NCI-H2081 (cell line): ENCODE measurements at places on chromosomes 2 and 18.

GRCh38 chr2:100603948-100604633, 41.3 kb downstream of the PDCL3 start:
- no peak for DNase-seq

GRCh38 chr2:234635284-234635683, 138.4 kb upstream of the ARL4C start:
- no peak for DNase-seq

GRCh38 chr2:74743778-74744177, 89.7 kb downstream of the SEMA4F start:
- DNase-seq = no peak

GRCh38 chr18:5073026-5073944, 123.8 kb downstream of the AKAIN1 start:
- peak; percentile 55 for DNase-seq

DNA sequence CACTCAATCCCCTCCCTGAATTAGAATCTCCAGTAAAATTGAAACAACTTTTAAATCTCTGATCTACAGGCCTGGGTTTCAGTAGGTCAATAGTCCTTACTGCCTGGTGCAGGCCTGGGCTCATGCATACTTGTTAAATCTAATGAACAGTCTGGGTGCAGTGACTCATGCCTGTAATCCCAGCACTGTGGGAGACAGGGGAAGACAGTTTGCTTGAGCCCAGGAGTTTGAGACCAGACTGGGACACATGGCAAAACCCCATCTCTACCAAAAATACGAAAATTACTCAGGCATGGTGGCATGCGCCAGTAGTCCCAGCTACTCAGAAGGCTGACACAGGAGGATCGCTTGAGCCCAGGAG, 94.7 kb upstream of the SP3 start:
- DNase-seq = no peak

DNA sequence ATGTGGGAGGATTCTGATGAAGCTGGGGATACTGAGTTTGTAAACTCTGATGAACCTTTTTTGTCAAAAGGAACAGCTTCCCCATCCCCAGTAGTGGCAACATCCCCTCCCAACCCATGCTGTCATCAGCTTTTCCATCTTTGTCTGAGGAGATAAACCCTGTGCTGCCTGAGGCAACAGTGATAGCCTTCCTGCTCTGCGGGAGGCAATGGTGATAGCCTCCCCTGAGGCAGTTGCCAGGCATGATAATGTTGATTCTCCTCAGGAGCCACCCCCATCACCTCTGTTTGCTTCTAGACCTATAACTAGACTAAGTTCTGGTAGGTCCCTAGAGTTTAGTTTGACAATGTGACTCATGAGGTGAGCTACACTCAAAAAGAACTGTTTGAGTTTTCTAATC, 97.5 kb downstream of the ERBB4 start:
- no peak for DNase-seq

GRCh38 chr18:79510731-79511241, 115.1 kb downstream of the NFATC1 start:
- DNase-seq = no peak

GRCh38 chr2:174678395-174678794, 80.8 kb upstream of the WIPF1 start:
- DNase-seq = no peak

- no peak for DNase-seq
These were observed 60.6 kb downstream of the SMAD7 start for GRCh38 chr18:48889981-48890762.

DNA sequence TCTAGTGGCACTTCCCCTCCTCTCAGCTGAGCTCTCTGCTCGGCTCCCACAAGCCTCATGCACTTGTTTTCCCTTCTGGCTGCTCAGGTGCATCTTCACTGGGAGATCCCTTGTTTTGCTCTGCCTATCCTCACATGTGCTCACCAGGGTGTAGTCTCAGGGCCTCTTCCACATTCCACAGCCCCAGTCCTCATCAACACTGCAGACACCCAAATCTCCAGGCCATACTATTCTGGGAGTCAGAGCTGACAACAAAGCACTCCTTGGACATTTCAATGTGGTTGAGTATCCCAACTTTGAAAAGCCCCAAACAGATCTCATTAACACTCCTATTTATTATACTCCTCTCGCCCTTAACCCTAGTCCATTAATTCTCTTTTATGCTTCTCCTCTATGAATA, 71.3 kb downstream of the CCDC93 start:
- DNase-seq = no peak

- DNase-seq = no peak
These were observed 178.9 kb upstream of the FANCL start for GRCh38 chr2:58419983-58420382.

GRCh38 chr2:39689272-39689841, 23.6 kb downstream of the TMEM178A start:
- peak; percentile 64 for DNase-seq

DNA sequence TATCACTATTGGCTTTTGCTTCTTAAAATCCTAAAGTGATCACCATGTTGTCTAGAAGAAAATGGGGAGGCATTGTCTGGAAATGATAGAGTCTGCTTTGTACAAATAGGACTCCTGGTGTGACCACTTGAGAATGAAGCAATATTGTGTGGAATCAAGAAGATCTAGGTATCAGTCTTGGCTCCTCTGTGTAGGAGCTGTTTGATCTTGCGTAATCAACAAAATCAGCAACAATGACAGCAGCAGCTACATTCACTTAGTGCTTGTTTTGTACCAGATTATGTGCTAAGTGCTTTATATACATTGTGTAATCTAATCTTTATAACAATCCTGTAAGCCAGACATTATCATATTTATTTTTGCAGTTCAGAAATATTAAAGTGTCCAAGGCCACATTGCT, 17.8 kb downstream of the NCOA1 start:
- peak; percentile 11 for DNase-seq

- no peak for DNase-seq
These were observed 1.5 kb downstream of the ZC3H8 start for GRCh38 chr2:112253261-112253815.

DNA sequence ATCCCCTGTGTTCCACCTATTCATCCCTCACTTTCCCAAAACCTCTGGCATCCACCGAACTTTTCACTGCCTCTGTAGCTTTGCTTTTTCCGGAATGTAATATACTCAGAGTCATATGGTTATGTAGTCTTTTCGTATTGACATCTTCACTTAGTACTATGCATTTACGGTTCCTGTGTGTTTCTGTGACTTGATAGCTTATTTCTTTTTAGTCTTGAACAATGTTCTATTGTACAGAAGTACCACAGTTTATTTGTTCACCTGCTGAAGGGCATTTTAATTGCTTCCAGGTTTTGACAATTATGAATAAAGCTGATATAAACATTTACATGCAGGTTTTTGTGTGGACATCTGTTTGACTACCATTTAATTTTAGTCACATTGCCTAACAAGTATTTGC, 154.7 kb upstream of the DOK6 start:
- DNase-seq = peak; percentile 62

DNA sequence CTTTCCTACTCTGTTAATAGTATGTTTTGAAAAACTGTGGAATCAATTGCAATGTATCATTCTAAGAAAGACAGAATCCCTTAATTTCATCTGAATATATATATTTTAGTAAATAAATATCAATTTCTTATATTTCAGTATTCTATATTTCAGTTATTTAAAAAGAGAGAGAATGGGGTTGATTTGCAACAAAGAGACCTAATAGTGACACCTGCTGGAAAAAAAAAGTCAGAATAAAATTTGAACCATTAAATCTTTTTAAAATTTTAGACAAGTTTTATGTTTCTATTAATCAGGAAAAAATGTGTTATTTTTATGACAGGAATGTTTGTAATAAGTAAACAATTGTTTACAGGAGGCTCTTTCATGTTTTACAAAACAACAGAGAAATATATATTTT, 20.7 kb upstream of the CCNT2 start:
- no peak for DNase-seq

GRCh38 chr2:26465266-26465925, 12.5 kb downstream of the OTOF start:
- no peak for DNase-seq

- no peak for DNase-seq
These were observed 238.8 kb downstream of the IKZF2 start for GRCh38 chr2:212912445-212913103.

DNA sequence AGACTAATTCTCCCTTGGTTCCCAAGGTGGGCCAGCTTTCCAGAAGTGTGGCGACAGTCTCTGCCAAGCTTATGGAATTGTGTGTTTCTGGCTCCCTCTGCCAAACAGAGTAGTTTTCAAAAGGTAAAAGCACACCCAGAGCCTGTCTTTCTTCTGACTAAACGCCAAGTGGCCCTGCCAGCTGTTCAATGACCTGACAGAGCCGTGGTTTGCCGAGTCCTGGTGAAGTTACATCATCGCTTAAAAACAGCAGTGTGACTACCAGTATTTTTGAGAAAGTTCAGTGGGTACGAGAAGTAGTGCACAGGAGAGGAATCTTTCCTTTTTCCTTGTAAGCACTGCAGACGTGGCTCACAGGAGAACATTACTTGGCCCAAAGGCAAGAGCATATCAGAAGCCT, 1.9 kb downstream of the PER2 start:
- DNase-seq = no peak

GRCh38 chr2:120111193-120111592, 98.3 kb downstream of the EPB41L5 start:
- DNase-seq = no peak

GRCh38 chr2:112772911-112773475, 8.6 kb upstream of the CKAP2L start:
- no peak for DNase-seq

- peak; percentile 20 for DNase-seq
These were observed 25.9 kb downstream of the LYPD6B start for GRCh38 chr2:149064365-149064841.

DNA sequence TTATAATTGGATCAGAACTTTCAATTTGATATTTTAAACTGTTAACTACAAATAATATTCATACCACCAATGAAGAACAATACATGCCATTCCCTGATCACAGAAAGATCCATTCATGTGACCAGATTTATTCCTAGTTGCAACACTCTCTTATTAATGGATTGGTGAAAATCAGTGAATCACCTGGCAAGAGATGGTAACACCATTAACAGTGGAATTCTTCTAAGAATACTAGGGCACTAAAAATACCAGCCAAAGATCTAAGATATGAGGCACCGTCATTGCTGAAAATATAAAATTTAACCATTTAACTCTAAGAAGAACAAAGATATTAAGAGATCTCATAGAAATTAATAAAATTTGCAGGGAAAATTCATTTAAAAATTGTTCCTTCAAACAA, 58.1 kb downstream of the MAP4K3 start:
- DNase-seq = no peak

- no peak for DNase-seq
These were observed 55.9 kb downstream of the SMAD7 start for GRCh38 chr18:48894799-48895346.

DNA sequence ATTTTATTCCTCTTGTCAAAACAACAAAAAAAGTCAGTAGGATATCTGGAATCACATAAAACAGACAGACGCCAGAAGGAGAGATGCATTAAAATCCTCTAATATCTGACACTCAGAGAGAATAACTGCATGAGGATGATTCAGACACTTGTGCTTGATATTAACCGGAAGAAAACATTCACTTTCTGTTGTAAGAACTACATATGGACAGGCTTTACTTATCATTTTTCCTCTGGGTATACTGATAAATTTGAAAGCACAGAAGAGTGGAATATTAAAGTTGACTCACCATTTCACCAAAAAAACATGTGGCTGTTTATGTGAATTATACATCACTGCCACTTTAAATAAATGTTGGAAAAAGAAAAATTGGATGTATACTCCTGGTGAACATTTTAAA, 589.1 kb upstream of the CDH2 start:
- no peak for DNase-seq

- no peak for DNase-seq
These were observed 11.8 kb downstream of the LAMA3 start for GRCh38 chr18:23701017-23701416.

GRCh38 chr2:201883606-201884369, 77.5 kb downstream of the CDK15 start:
- no peak for DNase-seq

GRCh38 chr2:136113209-136113971, 4.6 kb downstream of the CXCR4 start:
- DNase-seq = peak; percentile 56

- no peak for DNase-seq
These were observed 32.3 kb downstream of the FHOD3 start for GRCh38 chr18:36329684-36330434.

GRCh38 chr18:23779696-23780303, 90.5 kb downstream of the LAMA3 start:
- DNase-seq = no peak

DNA sequence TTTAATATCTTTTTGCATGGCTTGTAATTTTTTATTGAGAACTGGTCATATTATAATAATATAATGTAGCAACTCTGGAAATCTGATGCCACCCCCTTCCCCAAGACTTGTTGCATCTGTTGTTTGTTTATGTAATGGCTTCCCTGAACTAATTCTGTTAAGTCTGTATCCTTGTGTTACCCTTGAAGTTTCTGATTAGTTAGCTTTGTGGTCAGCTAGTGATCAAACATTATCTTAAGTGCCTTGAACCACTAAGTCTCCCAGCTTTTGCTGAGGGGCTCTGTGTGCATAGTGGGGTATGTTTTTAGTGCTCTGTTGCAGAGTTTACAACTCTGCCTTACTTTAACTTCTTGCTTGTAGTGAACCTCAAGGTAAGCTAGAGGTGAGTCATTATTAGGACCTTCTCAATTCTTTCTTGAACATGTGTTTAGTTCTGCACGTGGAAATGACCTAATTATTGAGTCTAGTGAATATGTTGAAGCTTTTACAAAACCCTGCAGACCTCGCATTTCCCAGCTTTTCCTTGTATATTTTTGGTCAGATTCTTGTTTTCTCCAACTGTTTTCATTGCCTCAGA, 24.8 kb downstream of the SMCHD1 start:
- DNase-seq = no peak

DNA sequence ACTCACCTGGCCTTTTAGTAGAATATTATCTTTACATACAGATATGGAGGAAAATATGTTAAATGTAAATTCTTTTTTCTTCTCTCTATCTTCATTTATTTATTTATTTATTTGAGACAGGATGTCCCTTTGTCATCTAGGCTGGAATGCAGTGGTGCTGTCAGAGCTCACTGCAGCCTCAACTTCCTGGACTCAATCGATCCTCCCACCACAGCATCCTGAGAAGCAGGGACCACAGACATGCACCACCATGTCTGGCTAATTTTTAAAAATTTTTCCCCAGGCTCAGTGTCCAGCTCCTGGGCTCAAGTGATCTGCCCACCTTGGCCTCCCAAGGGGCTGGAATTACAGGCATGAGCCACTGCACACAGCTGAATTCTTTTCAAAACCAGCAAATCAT, 20.3 kb downstream of the KYNU start:
- DNase-seq = no peak

GRCh38 chr2:215528555-215528954, 92.7 kb upstream of the FN1 start:
- no peak for DNase-seq
